ENCODE measurements at places on chromosomes 7 and 10.

- DNase-seq = peak; percentile 18
These were observed 78.3 kb downstream of the SLC25A40 start for GRCh38 chr7:87797798-87798403.

DNA sequence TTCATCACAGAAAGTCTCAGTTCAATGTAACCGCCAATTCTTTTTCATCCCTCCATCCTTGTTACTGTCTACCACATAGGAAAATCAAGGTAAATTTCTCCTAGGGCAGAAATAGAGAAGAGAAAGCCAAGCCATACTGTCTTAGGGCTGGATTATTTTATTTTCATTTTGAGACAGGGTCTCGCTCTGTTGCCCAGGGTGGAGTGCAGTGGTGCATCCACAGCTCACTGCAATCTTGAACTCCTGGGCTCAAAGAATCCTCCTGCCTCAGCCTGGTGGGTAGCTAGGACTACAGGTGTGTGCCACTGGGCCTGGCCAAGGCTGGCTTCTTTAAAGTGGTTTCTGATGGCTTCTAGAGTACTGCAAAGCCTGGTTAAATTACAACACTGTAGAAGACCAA, 181.7 kb downstream of the SRPK2 start:
- DNase-seq = no peak

- no peak for DNase-seq
These were observed 125.0 kb downstream of the FAM53B start for GRCh38 chr10:124619195-124619594.

GRCh38 chr10:124707551-124707950, 36.6 kb downstream of the FAM53B start:
- DNase-seq = no peak

GRCh38 chr10:126432507-126432906, 44.2 kb upstream of the ADAM12 start:
- no peak for DNase-seq

GRCh38 chr7:21947946-21948345, 2.2 kb upstream of the CDCA7L start:
- DNase-seq = no peak

GRCh38 chr7:105649727-105650381, 68.6 kb upstream of the EFCAB10 start:
- DNase-seq = no peak

DNA sequence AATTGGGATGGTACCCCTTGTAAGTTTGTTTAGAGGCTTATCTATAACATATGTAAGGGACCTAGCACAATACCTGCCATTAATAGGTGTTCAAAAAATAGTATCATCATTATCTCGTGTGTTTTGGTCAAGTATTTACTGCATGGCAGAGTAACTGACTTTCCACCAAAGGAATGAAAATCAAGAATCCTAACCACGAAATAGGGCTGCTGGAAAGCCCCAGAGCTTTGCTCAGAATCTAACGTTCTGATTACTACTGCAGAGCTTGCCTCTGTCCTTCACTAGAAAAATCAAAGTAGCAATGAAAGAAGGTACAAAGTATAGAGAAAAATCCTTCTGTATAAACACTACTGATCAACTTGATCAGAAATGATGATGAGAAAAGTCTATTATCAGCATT, 34.9 kb downstream of the DCLRE1C start:
- no peak for DNase-seq

DNA sequence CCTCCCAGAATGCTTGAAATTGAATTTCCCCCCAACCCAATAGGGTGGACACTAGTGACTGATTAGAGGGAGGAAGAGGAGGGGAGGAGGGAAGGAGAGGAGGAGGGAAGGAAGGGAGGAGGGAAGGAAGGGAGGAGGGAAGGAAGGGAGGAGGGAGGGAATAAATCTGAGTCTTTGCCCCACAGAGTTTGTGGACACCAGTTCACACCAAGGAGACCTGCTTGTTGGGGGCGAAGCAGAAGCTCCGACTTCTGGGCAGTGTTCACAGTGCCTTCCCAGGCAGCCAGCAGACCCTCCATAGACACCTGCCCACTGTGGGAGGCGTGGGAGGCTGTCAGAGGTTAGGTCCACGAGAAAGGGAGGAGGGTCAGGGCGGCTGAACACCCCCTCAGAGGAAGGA, 44.8 kb downstream of the PRKAG2 start:
- no peak for DNase-seq

DNA sequence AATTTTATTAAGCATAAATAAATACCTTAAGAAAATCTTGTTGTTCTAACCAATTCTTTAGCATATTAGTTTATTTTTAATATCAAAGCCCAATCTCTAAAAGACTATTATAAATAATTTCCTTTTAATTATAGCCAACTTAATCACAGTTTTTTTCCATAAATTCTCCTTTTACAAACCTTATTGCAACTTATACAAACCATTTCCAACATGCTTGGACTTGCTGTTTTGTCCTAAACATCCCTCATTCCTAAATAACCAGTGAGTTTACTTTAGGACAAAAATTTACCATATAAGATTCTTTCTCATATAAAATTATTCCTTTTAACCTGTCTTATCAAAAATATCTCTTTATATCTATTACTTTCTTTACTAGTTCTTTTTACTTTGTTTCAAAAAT, 25.2 kb upstream of the LSM8 start:
- no peak for DNase-seq

- no peak for DNase-seq
These were observed 11.2 kb downstream of the HACD1 start for GRCh38 chr10:17605936-17606335.

DNA sequence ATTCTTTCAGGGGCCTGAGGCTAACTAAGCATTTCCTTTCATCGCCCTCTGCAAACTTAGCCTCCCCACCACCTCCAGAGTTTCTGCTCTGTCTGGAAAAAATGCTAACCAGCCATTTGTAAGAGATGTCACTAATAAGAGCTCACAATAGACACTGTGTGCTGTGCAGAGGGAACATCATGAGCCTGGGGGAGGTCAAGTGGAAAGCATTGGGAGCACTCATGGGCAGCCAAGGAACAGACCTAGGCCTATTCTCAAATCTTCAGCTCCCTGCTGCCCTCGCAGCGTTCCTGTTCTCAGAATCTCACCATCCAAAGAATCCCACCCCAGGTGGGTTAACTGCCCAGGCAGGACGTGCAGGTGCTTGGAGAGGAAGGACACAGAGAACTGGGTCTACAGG, 27.1 kb upstream of the GPAM start:
- DNase-seq = no peak

Measured in memory B cell (primary cell).